ENCODE measurements at places on chromosomes 13 and 19.

- H3K36me3 ChIP-seq, result peaks cover 2% of the 10 kb centered on the region
- H3K27me3 ChIP-seq, result no peaks in the 10 kb centered on the region
- no peak overlapping the region for H3K27ac ChIP-seq
- DNase-seq, result no peak
These were observed 116.5 kb downstream of the SPRY2 start for GRCh38 chr13:80224468-80224867.

DNA sequence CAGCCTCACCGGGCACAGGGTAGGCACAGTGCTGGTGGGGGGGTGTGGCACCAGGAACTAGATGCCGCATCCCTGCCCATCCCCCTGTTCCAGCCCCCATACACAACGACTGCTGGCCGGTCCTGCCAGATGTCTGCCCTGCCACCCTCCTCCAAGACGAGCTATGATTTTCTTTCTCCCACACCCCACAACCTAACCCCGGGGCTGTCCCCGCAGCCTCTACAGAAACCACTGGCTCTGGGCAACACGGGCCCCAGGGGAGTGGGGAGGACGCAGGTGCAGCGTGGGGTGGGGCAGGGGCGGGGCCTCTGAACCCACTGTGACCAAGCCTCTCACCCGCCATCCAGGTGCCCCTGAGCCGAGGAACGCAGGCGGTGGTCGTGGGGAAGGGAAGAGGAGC is 15.5 kb downstream of the PGLS start:
- H3K4me1 ChIP-seq, result peaks cover 22% of the 10 kb centered on the region
- no peak overlapping the region for H3K27ac ChIP-seq
- H3K36me3 ChIP-seq, result peaks cover 2% of the 10 kb centered on the region
- H3K27me3 ChIP-seq, result no peaks in the 10 kb centered on the region
- DNase-seq, result no peak

DNA sequence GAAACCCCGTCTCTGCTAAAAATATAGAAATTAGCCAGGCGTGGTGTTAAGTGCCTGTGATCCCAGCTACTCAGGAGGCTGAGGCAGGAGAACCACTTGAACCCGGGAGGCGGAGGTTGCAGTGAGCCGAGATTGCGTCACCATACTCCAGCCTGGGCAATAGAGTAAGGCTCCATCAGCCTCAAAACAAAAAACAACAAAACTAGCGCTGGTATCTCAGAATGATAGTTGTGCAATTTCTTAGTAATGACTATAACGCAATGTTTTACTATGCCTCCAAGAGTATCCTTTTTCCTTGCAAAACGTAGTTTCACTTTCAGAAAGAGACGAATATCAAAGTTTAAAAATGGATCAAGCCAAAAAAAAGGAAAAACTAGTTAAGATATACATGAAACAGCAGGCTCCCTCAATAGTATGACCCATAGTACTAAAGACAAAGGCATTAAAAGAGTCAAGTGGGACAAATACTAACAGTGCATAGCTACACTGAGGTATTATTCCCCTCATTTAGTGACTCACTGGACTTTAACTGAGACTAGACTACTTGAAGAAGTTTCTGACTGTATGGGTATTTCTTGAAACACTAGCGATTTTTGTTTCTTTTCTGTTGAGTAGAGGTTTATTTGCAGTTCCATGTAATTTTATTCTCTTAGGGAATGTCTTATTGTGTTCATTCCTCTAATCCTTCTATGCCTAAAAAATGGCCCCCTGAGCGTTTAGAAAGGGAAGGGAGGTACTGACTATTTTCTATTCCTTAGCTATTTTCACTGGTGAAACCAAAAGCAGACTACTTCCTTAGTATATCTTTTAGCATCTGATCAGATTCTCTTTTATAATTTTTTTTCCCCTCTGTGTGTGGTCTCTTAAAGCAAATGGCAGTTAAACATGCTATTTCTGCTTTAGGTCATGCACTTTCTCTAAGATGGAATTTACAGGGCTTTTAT is 10.4 kb upstream of the ITM2B start:
- H3K4me1 ChIP-seq, result peaks cover 37% of the 10 kb centered on the region
- H3K4me3 ChIP-seq, result peak overlapping the region; percentile 28
- no peaks in the 10 kb centered on the region for H3K27me3 ChIP-seq
- H3K36me3 ChIP-seq, result peaks cover 8% of the 10 kb centered on the region

- no peak overlapping the region for H3K27ac ChIP-seq
- no peak for DNase-seq
- peaks cover 31% of the 10 kb centered on the region for H3K27me3 ChIP-seq
- H3K4me1 ChIP-seq, result no peaks in the 10 kb centered on the region
- no peaks in the 10 kb centered on the region for H3K36me3 ChIP-seq
These were observed 153.9 kb downstream of the TEX29 start for GRCh38 chr13:111474136-111475002.

Measured in central memory CD8-positive, alpha-beta T cell (primary cell).